ENCODE measurements at places on chromosomes 7 and 10.

- DNase-seq, result no peak
These were observed 8.7 kb downstream of the TAF3 start for GRCh38 chr10:7826971-7827370.

- DNase-seq, result no peak
These were observed 581.8 kb downstream of the GRID1 start for GRCh38 chr10:85784792-85785191.

DNA sequence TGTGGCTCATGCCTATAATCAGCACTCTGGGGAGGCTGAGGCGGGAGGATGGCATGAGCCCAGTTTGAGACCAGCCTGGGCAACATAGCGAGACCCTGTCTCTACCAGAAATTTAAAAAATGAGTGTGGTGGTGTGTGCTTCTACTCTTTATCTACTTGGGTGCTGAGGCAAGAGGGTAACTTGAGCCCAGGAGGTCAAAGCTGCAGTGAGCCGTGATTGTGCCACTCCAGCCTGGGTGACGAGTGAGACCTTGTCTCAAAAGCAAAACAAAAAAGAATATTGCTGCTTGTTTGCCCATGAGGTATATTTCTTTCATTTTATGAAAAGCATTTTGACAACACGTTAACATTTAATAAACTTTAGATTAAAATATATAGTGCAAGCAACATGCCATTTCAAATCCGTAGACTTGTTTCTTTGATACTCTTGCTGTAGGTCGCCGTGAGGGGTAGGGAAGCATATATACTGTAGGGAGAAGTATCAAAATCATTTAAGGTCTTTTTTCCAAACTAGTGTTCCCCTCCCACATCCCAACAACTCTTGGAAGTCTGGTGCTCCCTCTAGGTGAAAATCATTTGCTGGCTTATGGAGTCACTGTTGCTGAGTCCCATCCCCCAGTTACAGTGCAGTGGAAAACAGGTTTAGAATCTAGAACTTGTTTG, 4.3 kb upstream of the LSMEM1 start:
- DNase-seq, result no peak

DNA sequence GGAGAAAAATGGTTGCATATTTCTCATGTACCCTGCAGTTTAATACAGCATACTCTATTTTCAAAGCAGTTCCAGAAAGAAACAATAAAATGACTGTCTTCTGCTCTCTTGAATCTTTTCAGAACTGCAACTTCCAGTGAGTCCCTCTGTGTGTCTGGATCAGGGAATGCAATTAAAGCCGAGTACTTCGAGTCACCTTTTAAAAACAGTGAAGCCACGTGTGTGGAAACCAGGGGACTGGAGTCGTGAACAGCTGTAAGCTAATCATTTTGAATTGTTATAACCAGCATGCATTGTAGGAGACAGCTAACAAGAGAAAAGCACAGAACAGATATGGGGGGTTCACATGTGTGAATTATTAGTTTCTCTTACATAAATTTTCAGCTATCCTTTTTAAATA, 109.1 kb downstream of the CPED1 start:
- no peak for DNase-seq

- no peak for DNase-seq
These were observed 240.7 kb downstream of the ANK3 start for GRCh38 chr10:60149003-60149402.

GRCh38 chr10:72954596-72955554, at the start of gene PLA2G12B:
Gene PLA2G12B (minus strand): TSS chr10:72954806. CDS start chr10:72954685, 121 bp downstream.
- DNase-seq, result no peak

- DNase-seq, result no peak
These were observed 39.3 kb downstream of the INSIG1 start for GRCh38 chr7:155336812-155337602.

- DNase-seq, result no peak
These were observed 62.2 kb downstream of the NAMPT start for GRCh38 chr7:106222545-106222944.

GRCh38 chr7:111911166-111911961, 294.8 kb downstream of the DOCK4 start:
- DNase-seq, result no peak

GRCh38 chr10:63217120-63217605, 84.0 kb downstream of the NRBF2 start:
- peak; percentile 21 for DNase-seq

DNA sequence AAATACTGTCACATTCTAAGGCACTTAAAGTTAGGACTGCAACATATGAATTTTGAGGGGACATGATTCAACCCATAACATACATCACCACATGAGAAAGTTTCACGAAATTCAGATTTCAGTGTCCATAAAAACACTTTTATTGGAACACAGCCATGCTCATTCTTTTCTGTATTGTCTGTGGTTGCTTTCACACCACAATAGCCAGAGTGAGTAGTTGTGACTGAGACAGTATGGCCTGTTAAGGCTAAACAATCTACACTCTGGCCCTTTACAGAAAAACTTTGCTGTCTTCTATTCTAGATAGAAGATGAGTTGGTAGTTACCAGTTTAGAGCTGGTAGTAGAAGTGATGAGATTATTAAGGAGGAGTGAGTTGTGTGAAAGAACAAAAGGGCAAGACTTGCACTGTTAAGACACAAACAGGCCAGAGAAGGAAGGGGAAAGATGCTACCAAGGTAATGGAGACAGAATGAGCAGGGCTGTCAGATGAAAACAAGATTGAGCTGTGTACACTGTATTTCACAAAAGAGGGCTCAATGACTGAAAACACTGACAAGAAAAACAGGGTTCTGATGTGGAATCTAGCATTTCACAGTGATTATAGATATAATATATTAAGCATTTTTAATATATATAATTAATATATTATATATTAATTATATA, 108.6 kb downstream of the PPP1R3A start:
- no peak for DNase-seq

DNA sequence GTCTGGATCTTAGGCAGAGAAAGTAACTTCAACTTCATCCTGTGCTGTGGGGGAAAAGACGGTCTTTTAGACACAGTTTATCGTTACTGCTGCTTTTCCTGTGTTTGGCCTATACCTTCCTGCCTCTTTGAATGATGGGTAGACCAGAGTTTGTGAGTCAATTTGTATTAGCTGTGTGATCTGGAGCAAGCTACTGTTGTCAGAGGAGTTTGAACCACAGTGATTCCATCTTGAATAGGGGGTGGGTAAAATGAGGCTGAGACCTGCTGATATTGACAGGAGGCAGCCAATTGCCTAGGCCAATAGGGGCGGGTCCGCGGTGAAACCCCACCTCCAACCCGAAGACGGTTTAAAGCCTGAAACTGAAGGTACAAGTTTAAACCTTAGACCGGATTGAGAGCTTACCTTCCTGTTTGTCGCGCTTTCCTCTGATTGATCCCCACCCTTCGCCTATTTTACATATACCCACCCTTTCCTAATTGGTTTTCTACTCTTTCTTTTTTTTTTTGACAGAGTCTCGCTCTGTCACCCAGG, 35.8 kb upstream of the EIF4H start:
- DNase-seq, result no peak

DNA sequence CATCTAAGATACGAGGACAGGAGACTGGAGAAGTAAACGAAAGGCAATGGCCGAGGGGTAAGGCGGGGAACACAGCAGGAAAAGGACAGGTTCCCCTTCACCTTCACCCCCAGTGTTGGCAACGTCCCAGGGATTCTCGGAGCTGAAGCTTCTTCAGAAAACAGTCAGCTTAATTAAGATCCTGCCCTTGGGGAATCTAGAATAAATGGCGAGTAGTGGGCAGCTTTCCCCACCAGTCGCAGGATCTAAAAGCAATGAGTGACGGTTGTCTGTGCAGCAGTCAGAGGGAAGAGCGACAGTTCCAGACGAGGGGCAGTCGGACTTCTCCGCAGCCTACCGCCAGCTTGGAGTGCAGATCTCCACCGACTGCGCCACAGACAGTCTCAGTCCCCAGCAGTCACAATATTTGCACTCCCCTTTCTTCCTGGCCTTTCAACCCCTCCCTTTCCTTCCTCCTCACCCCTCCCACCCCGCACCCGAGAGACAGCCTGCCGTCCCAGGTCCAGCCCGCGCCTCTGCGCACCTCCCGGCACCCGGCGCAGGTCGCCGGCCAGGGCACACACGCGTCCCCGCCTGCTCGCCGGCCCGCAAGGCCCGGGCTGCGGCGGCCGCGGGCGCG, 10.9 kb upstream of the SP8 start:
- DNase-seq, result no peak

DNA sequence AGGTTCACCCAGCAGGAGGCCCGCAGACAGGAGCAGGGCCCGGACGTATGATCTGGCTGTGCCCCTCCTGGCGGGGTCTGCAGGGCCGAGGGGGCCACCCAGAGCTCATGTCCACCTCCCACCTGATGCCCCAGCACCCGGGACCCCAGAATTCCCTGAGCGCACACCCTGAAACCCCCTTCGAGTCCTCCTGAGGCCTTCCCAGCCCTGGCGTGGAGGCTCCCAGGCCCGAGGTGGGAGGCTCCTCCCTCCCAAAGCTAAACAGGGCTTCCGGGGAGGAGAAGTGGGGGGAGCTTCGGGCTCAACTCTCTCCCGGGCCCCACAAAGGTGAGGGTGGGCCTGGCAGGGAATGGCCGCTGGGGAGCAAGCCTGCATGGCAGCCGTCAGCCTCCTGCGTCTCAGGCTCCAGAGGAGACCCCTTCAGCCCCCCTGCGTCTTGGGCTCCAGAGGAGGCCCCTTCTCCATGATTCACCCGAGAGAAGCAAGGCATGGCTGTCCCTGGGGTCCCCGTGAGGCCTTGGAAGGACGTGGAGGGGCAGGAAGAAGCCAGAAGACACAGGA, 30.2 kb downstream of the MICALL2 start:
- no peak for DNase-seq

DNA sequence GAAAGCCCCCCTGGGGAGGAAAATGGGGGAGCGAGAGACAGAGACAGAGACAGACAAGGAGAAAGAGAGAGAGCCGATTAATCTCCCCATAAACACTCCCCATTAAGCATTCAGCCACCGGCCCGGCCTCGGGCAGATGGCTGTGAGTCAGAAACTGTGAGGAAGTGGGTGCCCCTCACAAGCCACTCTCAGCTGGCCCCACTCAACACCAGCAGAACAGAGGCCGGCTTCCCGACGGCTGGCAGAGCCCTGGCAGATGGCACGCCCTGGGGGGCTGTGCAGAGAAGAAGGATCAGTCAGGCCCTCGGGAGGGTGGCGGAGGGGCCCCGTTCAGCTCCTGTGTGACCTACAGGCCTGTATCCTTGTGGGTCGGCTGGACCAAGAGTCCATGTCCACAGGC, 41.2 kb downstream of the CAMK2B start:
- DNase-seq, result no peak

DNA sequence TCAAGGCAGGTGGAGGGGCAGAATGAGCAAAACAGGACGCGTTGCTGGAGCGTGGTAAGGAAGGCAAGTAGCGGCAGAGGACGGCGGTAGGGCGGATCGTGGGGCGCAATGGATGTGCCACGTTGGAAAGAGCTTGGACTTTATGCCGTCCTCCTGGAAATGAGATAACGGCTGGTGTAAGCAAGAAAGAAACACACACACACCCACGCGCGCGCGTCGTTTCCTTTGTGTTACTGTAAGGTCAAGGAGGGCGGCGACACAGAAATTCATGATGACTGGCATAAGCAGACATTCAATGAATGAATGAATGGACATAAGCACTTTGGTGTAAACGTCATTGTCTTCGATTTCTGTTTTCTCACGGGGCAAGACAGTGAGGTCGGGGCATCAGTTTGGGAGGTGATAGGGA, 683 bp upstream of the ENTPD7 start:
- DNase-seq, result peak; percentile 82

DNA sequence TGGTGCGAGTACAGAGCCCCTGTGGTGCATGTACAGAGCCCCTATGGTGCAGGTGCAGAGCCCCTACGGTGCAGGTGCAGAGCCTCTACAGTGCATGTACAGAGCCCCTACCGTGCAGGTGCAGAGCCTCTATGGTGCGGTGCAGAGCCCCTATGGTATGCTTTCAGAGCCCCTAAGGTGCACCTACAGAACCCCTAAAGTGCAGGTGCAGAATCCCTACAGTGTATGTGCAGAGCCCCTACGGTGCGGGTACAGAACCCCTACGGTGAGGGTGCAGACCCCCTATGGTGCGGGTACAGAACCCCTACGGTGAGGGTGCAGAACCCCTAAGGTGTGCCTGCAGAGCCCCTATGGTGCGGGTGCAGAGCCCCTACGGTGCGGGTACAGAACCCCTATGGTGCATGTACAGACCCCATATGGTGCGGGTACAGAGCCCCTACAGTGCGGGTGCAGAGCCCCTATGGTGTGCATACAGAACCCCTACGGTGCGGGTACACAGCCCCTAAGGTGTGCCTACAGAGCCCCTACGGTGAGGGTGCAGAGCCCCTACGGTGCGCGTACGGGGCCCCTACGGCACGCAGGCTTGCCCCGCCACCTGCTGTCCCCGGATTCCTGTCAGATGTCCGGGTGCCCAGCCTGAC, 53.5 kb downstream of the MGMT start:
- no peak for DNase-seq

- DNase-seq, result peak; percentile 72
These were observed 49.0 kb upstream of the BAMBI start for GRCh38 chr10:28628184-28628893.

DNA sequence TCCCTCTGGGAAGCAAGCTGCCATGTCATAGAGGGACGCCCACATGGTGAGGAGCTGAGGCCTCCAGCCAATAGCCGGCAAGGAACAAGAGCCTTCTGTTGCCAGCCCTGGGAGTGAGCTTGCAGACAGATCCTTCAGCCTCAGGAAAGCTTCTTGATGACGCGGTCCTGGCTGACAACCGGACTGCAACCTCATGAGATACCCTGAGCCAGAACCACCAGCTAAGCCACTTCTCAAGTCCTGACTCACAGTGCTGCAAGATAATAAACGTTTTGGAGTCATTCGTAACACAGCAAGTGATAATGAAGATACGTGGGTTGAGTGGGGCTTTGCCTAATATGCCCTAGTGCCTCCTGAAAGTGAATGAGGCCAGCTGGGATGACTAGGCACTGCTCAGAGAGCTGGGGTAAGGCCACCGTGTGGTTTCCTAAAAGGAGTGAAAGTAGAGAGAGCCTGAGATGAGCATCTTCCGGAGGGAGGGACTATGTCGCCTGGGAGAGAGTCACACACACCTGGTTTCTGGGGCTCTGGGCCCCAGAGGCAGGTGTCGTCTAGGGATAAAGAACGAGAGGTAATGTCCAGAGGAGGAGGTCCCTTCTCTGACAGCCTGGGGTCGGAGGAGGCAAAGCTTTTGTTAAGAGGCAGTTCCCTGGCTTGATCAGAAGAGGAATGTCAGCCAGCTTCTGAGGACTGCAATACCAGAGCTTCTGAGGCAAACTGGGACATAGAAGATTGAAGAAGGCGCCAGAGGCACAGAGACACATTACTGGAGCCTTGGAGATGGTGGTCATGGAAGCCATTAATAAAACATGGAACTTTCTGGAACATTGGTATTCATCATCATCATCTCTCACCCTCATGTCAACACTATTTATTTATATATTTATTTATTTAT, 53.6 kb downstream of the PYROXD2 start:
- peak; percentile 60 for DNase-seq

DNA sequence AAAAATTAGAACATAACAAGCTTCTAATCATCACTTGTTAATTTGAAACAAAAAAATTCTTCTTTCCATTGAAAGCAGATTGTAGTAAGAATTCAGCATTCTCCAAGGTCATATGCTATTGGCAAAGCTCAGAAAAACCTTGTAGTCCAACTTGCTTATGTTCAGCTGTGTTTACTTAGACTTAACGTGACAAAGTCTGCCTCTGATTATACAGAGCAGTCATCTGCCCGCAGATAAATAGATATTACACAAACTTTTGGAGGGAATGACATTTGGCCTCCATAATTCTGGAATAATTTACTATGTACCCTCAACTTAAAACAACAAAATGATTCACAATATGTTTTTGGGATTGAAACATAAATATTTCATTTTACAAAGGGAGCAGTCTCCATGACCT, 45.8 kb downstream of the MKX start:
- DNase-seq, result no peak

GRCh38 chr10:132123606-132124005, 57.9 kb downstream of the JAKMIP3 start:
- no peak for DNase-seq

- DNase-seq, result no peak
These were observed 178.2 kb upstream of the ITGB1 start for GRCh38 chr10:33136271-33136670.

All from activated T-cell treated with anti-CD3 and anti-CD28 coated beads, Interleukin-2, amount 50 U/mL, for 72 hours (primary cell).